ENCODE measurements at places on chromosomes 12 and 14. TPM values are rescaled to one million over a fixed set of nuclear protein-coding genes. Genes with fewer than 3 reads are reported as not detected.

DNA sequence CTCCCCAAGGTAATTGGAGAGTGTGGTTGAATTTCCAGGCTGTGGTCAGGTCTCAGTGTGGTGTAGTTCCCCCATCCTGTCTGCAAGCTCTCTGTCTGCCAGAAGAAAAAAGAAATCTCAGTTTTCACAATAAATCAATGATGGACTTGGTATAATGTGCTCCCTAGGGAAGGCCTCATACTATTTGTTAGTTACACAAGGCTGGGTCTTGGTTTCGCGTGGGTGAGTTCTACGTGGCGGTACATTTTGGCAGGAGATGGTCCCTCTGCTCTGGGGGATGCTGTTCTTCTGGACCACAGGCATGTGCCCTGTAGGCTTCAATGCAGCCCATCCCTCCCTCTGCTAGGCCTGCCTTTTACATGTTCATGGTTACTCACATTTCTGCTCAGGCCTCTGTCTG, 206.4 kb upstream of the PELI2 start:
- no peak for DNase-seq

Gene A2M
- 57.7 TPM for total RNA-seq

Gene AICDA
- total RNA-seq, result 0.42 TPM

Gene NRIP2
- total RNA-seq, result 2.3 TPM

DNA sequence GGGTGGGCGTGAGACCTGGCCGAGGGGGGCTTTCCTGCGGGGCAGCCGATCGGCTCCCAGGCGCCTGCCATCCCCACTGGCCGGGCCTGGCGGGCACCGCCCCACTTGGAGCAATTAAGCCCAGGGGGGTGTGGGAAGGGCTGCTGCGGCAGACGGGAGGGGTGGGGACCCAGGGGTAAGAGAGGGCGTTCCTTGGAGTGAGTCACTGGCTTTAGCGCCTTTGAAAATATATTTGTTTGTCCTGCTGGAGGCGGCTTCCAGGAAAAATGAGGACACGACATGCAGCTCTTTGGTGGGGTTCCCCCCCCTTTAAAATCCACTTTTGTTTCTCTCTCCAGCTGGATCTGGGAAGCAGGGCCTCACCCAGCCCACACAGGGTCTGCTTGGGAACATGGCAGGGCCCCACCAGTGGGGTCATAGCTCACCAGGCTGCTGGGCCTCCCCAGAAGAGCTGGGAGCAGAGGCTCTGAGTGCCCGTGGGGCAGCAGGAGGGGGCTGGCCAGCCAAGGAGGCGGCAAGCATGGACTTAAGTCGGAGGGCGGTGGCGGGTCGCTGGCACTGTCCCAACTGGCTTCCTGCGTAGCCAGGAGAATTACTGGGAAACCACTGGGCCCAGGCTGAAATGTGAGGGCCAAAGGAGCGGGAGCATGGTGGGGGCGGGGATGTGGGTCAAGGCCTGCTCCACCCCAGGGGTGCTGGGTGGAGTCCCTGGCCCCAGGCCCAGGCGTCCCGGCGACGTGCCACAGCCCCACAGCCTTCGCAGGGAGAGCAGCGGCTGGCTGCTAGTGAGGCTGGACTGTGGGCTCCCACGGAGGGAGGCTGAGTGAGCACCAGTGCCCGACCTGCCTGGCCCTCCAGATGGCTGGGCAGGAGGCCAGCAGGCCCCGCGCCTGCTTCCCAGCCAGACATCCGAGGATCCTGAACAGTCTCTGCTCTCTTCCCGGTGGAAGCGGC, 128.0 kb downstream of the RFLNA start:
- DNase-seq, result no peak

GRCh38 chr12:100267603-100268281, 765 bp downstream of the SCYL2 start:
- DNase-seq, result peak; percentile 24

- no peak for DNase-seq
Observed at GRCh38 chr12:24822121-24822899, 126.6 kb downstream of the BCAT1 start.

DNA sequence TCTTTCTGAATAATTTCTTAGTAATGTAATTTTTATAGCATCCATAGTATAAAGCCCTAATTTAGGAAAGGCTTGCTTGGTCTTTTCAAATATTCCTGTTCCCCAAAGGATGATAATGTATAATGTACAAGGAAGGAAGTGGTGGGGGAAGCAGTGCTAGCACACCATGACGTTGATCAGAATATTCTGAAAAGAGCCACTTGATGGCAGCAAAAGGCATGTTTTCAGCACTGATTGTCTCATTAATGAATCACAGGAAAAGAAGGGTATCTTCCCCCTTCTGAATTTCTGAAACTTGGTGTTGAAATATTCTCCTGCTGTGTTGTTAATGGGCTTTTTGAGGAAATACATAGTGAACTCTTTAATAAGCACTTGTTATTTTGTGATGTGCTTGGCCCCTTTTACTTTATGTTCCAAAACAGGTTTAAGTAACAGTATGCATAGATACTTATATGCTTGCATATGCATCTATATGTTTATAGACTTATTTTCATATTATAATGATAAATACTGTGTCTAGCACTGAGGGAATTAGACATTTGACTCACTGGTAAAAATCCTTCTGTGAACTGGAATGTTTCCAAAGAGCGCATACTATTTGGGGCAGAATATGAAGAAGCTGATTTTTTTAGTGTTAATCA, 122.0 kb downstream of the TMEM117 start:
- DNase-seq, result peak; percentile 4

DNA sequence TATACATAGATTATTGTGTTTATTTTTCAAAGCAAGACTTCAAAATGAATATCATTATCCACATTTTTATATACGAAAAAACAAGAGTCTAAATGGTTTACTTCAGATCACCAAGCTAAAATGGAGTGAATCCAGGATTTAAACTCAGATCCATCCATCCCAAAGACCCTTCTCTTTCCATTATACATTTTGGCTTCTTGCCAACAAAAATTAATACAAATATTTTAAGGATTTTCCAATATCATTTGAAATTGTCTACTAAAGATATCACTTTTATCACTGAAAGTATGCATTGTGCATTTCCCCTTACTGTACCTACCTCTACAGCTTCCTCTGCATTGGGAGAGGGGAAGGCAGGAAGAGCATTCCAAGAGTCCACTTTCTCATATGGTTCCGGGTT, 541.2 kb downstream of the RPS29 start:
- no peak for DNase-seq

DNA sequence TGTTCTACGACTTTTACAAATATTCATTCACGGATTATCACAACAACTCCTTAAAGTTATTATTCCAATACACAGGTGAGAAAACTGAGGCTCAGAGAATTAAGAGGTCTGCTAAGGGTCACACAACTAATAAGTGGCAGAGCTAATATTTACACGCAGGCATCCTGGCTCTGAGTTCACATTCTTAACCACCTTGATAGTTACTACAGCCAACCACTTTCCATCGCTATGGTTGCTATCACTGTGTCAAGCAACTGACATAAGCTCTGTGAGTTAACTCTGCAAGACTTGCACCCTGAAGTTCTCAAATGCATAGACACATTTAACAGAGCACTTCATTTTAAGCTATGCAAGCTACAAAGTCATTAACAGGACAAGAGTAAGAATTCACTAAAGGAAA, 3.7 kb downstream of the GLT8D2 start:
- DNase-seq, result no peak

DNA sequence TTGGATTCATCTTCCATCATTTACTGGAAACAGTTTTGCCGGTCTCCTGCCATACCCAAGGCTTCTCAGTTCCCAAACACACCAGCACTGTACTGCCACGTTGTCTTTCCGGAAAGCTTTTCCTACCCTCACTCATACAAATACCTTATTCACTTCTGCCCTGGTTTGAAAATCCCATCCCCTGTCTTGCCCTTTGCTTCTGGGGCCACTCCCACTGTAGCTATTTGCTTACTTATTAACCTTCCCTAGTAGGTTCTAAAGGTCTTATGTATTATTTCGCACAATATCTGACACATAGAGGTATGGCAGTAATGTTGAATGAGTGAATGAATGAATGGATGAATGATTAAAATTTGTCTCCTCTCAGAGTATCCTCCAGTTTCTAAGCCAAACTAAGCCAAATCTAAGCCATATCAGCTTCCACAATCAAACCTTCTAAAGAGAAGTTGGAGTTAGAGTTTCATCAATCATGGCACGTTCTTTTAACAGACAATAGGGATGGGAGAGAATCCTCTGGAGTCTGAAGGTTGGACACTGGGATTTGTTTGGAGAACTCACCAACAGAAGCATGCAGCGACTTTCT, 18.6 kb downstream of the TSPAN8 start:
- DNase-seq, result no peak

DNA sequence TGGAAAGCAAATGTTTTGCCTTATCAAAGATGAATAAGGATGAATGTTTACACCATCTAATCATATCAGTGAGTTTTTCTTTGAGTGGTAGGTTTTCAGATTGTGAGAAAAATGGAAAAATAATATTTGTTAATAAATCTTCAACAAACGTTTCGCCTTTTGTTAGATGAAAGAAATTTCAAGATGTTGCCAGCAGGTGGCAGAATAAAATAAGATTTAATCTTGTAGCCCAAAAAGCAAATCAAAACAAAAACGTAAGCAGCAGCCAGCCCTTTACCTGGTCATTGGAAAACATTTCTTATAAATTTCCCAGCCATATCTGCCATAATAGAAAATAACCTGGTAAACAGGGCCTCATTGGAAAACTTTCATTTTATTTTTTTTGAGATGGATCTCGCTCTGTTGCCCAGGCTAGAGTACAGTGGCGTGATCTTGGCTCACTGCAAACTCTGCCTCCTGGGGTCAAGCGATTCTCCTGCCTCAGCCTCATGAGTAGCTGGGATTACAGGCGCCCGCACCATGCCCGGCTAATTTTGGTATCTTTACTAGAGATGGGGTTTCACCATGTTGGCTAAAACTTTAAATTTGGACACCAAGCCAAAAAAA, 15.4 kb upstream of the TMEM120B start:
- DNase-seq, result no peak

- no peak for DNase-seq
Observed at GRCh38 chr12:70121562-70121961, 121.7 kb upstream of the CNOT2 start.

GRCh38 chr12:87368259-87368658, 660.9 kb downstream of the C12orf50 start:
- no peak for DNase-seq

DNA sequence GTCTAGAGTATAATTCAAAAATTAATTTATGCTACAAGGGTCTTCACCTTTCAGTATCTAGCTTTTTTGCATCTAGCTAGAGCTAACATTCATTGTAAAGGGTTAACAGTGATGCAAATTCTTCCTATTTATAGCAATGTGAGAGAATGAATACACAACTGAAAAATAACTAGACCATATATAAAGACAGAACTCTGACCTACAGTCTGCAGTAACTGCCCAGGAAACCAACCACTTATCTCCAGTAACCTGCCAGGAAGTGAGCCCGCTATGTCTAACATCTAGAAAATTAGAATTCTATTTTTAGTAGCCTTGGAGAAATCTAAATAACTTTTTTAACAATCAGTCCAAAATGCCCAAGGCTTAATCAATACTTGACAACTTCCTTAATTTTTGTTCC, 1021.9 kb downstream of the LRFN5 start:
- DNase-seq, result no peak

DNA sequence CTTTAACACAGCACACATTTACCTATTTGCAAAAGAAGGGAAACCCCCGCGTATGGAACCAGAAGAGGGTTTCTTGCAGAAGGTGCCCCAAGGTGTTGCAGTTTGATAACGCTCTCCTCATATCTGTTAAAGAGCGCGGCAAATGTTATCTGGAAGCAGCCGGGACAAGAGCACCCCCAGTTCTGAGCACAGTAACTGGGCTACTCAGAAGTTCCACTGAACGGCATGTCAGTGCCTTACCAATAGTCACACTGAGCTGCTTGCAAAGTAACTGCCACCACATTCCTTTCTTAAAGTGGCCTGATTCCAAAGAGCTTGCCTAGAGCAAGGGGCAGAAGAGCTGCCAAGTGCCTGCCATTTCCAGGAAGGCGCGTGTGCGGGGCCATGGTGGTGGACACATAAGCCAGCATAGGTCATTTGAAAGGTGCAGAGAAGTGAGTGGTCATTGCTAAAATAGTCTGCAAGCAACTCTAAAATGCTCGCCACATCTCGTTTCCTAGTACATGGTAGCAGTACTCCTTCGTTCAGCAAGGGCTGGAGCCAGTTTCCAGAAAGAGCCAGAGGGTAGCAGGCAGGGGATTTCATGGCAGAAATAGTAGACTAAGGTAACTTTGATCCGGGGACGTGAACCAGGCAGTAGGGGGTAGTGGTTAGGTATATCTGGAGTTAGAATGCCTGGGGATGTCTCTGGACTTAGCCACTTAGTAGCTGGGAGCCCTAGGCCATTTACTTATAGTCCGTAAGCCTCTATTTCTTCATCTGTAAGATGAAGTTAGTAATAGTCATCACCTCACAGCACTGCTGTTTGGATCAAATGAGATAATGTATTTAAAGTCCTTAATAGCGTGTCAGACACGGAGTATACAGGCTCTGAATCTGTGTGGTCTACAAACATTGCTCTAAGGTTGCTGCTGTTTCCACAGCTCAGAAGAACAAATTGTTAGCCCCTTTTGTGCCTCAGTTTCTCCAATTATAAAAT, 37.6 kb downstream of the SPTB start:
- no peak for DNase-seq

DNA sequence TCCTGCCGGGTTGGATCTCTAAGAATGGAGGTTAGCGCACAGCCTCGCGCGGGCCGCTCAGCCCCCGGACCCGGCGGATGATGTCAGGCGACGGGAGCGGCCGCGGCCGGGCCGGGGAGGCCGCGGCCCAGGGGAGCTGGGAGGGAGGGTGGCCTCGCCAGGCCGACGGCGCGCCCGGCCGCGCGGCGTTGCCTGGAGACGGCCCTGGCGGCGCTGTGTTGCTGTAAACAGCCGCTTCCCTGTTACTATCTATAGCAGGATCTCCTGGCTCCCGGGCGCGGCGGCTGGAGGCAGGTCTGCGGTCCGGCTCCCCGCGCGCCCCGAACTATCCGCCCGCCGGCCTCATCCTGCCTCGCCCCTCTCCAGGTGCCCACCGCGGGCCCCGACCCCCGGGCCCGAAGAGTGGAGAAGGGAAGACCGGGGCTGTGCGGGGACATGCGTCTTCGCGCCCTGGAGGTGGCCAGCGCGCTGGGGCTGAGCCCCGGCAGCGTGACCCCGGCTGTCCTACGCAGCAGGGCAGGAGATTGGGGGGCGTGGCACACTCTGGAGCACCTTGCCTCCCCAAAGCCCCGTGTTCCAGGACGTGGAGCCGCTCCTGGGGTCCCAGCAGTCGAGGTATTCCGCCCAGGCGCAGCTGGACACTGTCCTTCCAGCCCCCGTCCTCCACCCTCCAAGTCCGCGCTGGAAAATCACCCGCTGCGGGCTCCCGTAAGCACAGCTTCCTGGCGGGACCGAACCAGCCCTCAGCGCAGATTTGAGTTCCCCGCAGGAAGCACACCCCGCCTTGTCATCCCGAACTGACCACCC, 1.4 kb upstream of the FOS start:
- no peak for DNase-seq

DNA sequence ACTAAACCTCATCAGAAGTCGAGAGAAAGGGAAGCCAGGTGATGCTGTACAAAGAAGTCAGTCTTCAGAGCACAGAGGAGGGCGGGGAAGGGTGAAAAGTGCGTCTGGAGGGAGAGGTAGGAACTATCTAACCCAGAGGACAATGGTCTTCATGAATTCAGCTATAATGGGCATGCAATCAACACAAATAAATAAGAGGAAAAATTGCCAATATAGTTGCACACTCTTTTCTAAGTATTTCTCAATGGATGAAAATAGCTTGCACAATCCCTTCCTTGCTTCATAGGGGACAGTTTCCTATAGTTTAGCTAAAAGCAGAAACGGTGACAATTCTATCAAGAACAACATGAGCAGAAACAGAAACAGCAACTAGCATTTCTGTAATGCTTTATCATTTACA, 931.2 kb downstream of the AACS start:
- no peak for DNase-seq

Measured in thymus (tissue), 14 donors.